ENCODE measurements at places on chromosomes 4 and X.

GRCh38 chr4:184885602-184886001 lies 59.8 kb upstream of the ACSL1 start:
- no peak for DNase-seq

- no peak for DNase-seq
Observed at GRCh38 chr4:124104101-124104500, 608.4 kb downstream of the ANKRD50 start.

DNA sequence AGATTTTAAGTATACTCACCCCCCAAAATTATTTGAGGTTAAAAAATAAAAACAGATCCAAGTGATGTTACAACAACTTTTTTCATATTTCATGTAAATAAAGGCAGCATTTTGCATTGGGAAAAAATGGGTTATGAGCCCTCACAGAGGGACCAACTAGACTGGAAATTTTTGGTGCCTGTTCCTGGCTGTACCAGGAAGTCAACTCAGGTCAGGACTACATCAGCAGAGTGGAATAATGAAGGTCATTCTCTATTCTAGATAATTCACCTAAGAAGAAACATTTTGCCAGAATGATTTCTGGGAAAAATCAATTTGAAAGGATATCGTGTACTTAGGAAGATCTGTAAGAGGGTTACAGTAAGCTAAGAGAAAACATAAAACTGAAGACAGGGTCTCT lies 66.8 kb downstream of the CORIN start:
- no peak for DNase-seq

DNA sequence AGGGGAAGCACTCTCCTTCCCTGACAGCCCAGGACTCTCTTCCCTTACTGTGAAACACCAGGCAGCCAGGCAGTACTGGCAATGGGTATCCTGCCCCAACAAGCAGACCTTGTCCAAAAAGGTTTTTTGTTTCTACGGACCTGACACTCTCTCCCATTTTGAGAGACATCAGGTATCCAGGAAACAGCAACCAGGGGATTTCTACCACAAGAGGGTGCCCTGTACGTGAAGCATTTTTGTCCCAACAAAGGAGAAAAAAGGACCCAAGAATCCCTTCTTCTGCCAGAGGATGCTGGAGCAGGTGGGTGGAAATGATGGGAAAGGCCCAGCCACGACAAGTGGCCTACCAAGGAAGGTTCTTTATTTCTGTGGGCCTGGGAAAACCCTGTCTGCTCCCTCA lies 65.7 kb upstream of the FGF13 start:
- DNase-seq: no peak
